ENCODE measurements at places on chromosomes 1 and 21.

GRCh38 chr21:17658931-17659330, 46.2 kb upstream of the BTG3 start:
- DNase-seq, result no peak

DNA sequence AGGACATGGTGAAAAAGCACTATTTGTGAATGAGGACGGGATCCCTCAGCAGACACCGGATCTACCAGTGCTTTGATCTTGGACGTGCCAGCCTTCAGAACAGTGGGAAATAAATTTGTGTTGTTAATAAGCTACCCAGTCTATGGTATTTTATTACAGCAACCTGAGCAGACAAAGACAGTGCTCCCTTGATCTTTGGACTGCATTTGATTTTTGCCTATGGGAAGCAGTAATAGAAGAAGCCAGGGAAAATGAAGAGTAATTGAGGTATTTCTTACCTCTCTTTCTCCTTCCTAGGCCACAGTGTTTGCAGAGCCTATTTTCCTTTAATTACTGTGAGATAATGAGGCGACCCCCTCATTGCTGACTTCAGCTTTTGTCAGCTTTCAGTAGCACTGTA, 87.9 kb downstream of the PDE4B start:
- no peak for DNase-seq

- DNase-seq, result no peak
These were observed 9.3 kb upstream of the ARHGAP29 start for GRCh38 chr1:94246692-94247137.

DNA sequence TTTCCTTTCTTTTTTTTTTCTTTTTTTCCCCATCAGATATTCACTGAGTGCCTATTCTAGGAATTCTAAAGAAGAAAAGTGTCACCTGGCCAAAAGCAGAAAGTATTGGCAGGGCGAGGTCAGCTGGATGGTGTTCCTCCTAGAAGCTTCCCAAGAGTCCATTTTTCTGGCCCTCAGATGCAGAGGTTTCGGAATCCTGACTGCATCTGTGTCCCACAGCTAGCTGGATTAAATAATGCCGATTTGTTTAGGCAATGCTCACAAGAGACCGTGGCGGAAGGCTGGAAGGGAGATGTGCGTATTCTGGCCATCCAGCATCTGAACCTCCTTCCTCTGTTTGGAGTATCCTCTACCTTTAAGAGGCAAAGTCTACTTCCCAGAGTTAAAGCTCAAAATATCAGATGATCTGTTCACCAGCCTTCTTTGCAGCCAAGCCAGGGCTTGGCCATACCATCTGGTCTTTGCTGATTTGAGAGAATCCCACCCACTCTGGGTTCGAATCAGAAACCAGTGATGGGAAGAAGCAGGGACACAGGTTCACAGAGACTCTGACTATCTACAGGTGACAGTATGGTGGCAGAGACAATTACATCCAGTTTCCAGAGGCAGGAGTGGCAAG, 5.4 kb upstream of the TENT5C start:
- DNase-seq, result no peak

Measured in activated T-helper 1 cell treated with Interleukin-2 at 50 U/mL for 16 hours (primary cell).